ENCODE measurements at places on chromosomes 6 and 20.
A peak's percentile ranks its signal among the peaks of the same experiment; 100 is the strongest.

DNA sequence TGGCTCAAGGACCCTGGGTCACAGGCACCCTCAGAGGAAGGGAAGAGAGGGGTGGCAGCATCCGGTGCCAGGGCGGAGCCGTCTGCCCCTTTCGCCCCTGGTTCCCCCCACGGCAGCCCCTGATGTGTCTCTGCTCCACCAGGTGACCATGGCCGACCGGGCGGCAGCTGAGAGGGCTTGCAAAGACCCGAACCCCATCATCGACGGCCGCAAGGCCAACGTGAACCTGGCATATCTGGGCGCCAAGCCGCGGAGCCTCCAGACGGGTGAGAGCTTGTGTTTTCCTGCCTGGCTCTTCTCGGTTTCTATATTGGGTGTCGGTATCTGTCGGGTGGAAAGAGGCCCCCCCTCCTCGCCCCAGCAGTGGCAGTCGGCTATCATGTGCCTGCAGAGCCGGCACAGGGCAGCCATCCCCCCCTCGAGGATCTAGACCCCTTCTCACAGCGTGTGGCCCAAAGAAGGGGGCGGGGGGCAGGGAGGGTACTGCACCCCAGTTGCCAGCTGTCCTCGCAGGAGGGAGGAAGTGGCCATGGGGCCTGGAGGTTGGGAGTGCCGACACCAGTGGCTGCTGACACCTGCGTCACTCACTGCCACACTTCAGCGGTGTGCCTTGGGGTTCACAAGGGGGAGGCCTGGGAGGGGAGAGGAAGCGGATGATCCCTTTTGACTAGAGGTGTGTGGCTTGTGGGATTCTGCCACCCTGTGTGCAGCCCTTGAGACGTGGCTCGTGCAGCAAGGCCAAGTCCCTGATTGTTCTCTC lies 1.5 kb downstream of the RBM38 start:
- peak; percentile 61 for DNase-seq

GRCh38 chr6:107653861-107654394 lies 164.0 kb downstream of the SOBP start:
- no peak for DNase-seq

DNA sequence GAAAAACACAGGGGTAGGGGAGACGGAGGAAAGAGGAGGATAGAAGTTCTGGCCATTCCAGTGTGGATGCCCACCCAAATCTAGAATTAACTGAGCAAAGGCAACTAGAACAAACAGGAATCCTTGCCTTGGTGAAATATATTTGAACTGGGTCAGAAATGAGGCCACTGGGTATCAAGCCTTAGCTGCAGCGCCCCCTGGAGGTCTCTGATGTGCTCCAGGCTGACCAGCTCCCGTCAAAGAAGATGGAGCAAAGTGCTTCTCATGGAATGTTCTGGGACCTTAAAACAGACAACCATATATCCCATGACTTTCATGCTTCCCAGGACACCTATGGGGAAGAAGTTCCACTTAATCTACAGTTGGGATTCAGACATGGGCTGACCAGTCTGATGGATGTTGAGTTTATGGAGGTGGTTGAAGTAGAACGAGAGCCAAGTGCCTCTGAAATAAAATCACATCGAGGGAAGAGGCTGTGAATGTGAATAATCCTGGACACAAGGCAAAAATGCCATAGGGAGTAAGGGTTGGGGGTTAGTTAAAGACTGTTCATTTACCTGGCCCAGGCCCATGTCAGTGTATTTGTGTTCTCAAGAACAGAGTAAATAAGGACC lies 50.4 kb downstream of the HLA-DPB1 start:
- peak; percentile 21 for DNase-seq

DNA sequence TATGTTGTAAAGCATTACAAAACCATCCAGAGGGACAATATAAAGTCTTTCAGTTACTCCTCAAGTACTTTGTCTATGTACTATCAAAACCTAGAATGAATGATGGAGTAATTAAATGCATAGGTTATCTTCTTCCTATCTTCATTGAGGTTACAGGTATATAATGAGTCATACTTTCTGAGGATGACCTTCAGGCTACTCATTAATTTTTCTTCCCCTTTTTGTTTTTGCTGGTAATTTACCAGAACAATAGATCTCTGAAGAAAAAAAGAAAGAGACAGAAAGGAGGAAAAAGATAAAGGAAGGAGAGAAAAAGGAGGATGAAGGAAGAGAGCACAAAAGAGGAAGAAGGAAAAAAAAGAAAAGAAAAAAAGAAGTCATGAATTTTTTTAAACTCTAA lies 398.4 kb downstream of the TBC1D32 start:
- DNase-seq, result no peak

- no peak for DNase-seq
These were observed 98.7 kb downstream of the RNF144B start for GRCh38 chr6:18485660-18486435.

DNA sequence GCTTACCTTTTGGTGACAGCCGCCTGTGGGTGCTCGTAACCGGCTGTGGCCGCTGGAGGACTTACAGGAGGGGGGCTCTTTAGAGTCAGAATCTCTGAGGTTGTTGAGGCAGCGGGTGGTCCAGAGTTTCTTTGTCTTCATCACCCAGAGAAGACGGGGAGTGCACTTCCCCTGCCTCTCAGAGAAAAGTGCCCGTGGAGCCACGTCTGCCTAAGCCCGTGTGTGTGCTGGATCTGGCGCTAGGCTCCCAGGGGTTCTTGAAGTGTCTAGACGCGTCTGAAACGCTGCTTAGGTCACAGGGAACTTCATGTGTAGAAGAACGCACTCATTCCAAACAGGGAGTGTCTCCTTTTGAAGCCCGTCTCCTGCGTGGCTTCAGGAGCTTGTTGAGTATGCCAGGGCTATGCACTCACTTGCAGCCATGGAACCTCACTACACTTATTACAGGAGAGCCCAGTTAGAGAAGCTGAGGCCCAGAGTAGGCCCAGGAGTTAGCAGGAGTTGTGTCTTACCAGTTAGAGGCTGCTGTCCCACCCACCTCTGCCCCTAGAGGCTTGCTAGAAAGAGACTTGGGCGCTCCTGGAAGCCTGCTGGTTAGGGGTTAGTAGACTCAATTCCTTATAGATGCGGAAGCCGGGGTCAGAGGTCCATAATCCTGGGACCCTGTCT lies 1.3 kb downstream of the LSM14B start:
- no peak for DNase-seq

- no peak for DNase-seq
These were observed 22.3 kb downstream of the ACTR5 start for GRCh38 chr20:38770546-38770945.

DNA sequence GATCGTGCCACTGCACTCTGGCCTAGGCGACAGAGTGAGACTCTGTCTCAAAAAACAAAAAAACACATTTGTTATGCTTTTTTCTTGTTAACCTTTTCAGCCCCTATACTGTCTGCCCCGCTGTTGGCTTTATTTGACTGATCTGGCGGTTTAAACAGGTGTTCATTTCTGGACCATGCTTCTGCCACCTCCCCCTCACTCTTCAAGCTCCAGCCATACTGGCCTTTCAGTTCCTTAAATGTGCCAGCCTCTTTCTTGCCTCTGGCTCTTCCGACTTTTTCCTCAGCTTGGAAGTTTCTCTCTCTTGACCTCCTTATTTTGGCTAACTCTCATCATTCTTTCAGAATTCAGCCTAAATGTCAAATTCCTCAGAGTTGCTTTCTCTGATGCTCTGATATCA lies 35.2 kb upstream of the TXLNB start:
- DNase-seq, result no peak

DNA sequence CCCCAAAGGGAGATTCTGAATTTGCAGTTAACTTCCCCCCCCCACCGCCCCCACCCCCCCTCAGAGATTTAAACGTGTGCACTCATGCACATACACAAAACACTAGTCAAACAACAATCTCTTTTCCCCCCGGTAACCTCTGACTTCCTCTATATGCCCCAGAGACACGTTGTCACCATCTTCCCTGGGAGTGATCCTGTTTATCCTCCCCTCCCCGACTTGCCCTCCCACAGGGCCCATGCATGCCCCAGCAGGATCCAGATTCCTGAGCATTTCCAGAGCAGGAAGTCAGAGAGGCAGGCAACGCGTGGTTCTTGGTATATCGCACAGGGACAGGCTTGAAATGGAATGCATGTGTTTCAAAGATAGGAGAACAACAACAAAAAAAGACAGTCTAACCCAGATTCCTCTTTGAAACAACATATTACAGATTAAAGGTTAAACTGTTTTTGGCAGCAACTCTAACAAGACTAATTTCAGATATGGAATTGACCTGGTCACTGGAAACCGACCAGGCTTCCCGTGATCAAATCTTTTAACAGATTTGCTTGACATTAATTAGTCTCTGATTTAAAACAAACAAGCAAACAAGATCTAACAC lies 1.3 kb downstream of the BLCAP start:
- no peak for DNase-seq

GRCh38 chr6:70040766-70041165 lies 174.4 kb downstream of the COL19A1 start:
- no peak for DNase-seq

- DNase-seq, result no peak
These were observed 8.8 kb upstream of the OPN5 start for GRCh38 chr6:47773005-47773404.

- DNase-seq, result no peak
These were observed 19.3 kb downstream of the COL20A1 start for GRCh38 chr20:63312273-63312672.

- no peak for DNase-seq
These were observed 21.0 kb downstream of the LATS1 start for GRCh38 chr6:149696901-149697300.

GRCh38 chr20:39946931-39947330 lies 742.1 kb downstream of the MAFB start:
- no peak for DNase-seq

- no peak for DNase-seq
These were observed 116.5 kb downstream of the SCML4 start for GRCh38 chr6:107707346-107708275.

DNA sequence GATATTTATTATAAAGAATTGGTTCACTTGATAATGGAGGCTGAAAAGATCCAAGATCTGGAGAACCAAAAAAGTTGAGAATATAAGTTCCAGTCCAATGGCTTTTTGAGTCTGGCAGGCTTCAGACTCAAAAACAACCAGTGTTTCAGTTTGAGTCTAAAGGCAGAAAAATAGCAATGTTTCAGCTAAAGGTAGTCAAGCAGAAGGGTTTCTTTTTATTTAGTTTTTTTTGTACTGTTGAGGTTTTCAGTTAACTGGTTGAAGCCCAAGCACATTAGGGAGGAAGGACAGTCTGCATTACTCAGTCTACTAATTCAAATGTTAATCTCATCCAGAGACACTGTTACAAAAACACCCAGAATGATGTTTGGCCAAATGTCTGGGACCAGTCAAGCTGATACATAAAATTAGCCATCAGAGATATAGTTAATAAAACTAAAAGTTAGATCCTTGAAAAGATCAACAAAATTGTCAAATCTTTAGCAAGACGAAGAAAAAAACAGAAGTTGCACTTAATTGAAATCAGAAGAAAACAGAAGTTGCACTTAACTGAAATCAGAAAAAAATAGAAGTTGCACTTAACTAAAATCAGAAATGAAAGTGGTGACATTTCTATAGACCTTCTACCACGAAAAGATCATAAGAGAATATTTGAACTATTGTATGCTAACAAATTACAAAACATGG lies 980.3 kb upstream of the FLRT3 start:
- no peak for DNase-seq

- DNase-seq, result no peak
These were observed 46.1 kb upstream of the TMEM217 start for GRCh38 chr6:37303891-37304503.

DNA sequence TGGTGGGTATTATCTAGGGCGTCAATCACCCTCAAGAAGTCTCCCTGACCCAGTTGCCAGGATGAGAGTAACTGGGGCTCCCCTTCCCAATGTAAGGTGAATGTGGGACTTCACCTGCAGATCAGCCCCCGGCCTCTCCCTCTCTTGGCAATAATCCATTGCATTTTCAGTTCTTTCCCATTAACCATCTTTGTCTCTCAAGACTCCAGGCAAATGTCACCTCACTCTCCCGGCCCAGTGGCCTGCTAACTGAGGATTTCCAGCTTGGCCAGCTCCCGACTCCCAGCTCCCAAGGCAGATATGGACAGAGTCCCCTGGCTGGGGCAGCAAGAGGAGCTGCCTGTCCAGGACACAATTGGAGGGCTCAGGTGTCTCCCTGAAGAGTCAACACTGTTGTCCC lies 7.3 kb downstream of the ETV7 start:
- DNase-seq, result no peak

- no peak for DNase-seq
These were observed 61.1 kb downstream of the TSPYL4 start for GRCh38 chr6:116192786-116193185.

- no peak for DNase-seq
These were observed 68.6 kb downstream of the TENT5A start for GRCh38 chr6:81683912-81684311.

DNA sequence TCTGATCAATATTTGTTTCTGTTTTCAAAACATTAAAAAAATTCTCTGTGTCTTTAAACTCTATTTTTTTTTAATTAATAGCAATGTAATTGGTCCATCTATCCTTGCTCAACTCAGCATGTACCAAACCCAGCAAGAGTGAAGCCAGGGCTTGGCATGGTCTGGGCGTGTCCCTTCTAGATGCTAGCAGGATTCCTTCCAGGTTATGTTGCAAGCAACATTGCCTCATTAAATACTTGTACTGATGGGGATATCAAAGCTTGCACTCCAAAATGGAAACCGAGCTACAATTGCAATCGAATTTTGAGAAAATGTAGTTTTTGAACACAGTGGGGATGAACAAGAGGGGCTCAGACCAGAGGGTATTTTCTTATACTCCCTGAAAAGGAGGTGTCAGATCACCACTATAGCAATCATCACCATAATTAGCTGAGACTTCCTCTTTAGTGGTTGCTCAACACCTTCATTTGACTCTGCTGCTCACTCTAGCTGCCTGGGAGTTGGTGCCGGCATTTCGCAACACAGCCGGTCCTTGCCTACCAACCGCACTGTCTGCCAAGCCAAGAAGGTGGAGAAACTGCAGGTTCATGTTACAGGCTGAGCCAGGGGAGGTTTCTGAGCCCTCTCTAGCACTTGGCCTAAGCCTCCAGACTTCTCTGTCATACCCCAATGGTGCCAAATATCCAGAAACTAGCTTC lies 67.8 kb upstream of the RALGAPA2 start:
- DNase-seq, result no peak

DNA sequence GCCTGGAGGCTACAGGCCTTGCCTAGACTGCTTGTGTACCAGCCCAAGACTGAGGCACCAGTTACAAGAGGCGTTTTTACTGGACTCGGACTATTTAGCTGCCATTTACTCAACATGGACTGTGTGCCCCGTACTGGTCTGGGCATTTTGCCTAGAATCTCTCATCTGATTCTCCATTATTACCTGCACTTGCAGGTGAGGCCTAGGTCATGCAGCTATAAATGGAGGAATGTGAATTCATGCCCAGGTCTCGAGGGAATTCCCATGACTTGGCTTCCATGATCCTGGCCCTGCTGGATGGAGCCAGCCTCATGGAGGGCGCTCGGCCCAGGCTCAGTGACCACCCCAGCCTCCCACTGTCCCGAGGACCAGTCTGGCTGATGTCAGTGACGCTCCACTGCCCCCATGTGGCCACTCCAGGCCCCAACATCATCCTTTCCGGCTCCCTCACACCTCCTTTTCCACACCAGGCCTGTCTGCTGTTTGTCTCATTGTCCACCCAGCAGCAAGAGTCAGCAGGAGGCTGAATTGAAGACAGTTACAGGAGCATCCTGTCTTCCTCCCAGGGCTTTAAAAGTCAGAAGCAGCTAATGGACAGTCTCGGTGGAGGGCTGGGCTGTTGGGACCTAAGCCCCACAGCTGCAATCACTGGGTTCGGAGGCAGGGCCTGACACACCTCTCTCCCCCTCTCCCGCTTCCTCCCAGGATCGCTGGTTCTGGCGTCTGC lies 8.7 kb downstream of the MMP24OS start:
- DNase-seq, result peak; percentile 43

- DNase-seq, result no peak
These were observed 938.6 kb downstream of the C6orf118 start for GRCh38 chr6:164370773-164371172.
